ENCODE measurements at places on chromosomes 2 and 18.

DNA sequence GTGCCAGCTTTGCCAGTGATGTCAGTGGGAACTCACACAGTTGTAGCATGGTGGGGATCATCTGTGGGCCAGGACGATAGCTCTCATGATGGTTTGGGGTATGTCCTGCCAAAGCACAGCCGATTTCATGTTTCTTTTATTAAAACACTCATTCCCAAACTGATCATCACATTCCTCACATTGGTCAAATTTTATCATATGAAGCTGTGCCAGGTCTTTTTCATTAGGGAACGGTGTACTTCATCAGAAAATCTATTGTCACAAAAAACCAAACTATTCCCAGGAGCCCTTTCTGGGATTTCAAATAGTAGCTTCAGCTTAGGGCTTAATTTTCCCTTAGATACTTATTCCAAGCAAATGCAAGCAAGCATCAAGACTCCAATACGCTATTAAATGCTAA lies 42.0 kb downstream of the ITGA4 start:
- H3K36me3 ChIP-seq, result peaks cover 62% of the 10 kb centered on the region
- H3K4me1 ChIP-seq, result no peaks in the 10 kb centered on the region
- H3K27ac ChIP-seq, result no peak overlapping the region
- H3K4me3 ChIP-seq, result no peak overlapping the region
- no peaks in the 10 kb centered on the region for H3K27me3 ChIP-seq
- DNase-seq, result no peak

DNA sequence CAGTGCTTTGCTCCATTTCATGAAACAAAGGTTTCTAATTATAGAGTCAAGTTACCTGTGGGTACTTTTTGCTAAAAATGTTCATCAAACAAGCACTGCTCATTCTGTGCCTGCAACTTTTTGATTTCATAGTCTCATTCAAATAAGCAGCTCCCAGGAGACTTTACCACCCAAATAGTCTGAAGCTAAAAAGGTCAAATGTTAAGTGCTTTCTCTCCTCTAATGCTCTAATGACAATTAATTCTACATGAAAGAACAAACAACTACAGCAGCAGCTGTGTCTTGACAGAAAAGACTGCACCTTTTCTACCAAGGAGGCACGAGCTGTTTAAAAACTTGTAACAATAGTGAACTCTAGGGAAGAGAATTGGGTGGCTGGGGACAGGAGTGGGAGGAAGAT lies 65.3 kb downstream of the CCDC93 start:
- DNase-seq, result no peak
- H3K27ac ChIP-seq, result no peak overlapping the region
- H3K36me3 ChIP-seq, result peaks cover 87% of the 10 kb centered on the region
- no peak overlapping the region for H3K4me3 ChIP-seq

- H3K27ac ChIP-seq, result no peak overlapping the region
- H3K4me1 ChIP-seq, result no peaks in the 10 kb centered on the region
- no peaks in the 10 kb centered on the region for H3K36me3 ChIP-seq
- H3K4me3 ChIP-seq, result no peak overlapping the region
- DNase-seq, result no peak
Measured at GRCh38 chr2:61811821-61812220, 42.0 kb downstream of the FAM161A start.

- no peaks in the 10 kb centered on the region for H3K27me3 ChIP-seq
- H3K36me3 ChIP-seq, result no peaks in the 10 kb centered on the region
- H3K4me3 ChIP-seq, result no peak overlapping the region
- H3K4me1 ChIP-seq, result no peaks in the 10 kb centered on the region
- H3K27ac ChIP-seq, result no peak overlapping the region
Measured at GRCh38 chr2:119250718-119251290, 27.2 kb downstream of the STEAP3 start.

- H3K27ac ChIP-seq, result no peak overlapping the region
- H3K4me3 ChIP-seq, result no peak overlapping the region
- H3K4me1 ChIP-seq, result no peaks in the 10 kb centered on the region
- no peak for DNase-seq
- H3K36me3 ChIP-seq, result no peaks in the 10 kb centered on the region
Measured at GRCh38 chr2:95291222-95291621, 5.9 kb upstream of the KCNIP3 start.

- no peaks in the 10 kb centered on the region for H3K36me3 ChIP-seq
- H3K27me3 ChIP-seq, result no peaks in the 10 kb centered on the region
- DNase-seq, result no peak
- no peaks in the 10 kb centered on the region for H3K4me1 ChIP-seq
- H3K4me3 ChIP-seq, result no peak overlapping the region
- no peak overlapping the region for H3K27ac ChIP-seq
Measured at GRCh38 chr2:14781142-14781541, 148.6 kb downstream of the LRATD1 start.

DNA sequence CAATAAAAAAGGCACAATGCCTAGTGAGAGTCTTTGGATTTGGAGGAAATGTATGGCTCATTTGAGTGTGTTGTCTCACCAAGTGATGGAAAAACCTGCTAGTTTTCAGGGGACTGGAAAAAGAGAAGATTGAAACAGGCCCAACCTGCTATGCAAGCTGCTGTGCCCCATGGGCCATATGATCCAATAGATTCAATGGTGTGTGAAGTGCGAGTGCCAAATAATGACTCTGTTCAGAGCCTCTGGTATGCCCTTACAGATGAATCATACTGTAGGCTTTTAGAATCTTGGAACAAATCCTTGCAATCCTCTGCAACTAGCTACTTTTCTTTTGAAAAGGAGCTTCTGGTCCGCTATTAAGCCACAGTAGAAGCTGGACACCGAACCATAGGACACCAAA lies 529.8 kb upstream of the CNTNAP5 start:
- H3K36me3 ChIP-seq, result no peaks in the 10 kb centered on the region
- H3K27me3 ChIP-seq, result no peaks in the 10 kb centered on the region
- DNase-seq, result no peak
- H3K27ac ChIP-seq, result no peak overlapping the region
- no peak overlapping the region for H3K4me3 ChIP-seq
